Fibroblast of villous mesenchyme (primary cell): ENCODE measurements at places on chromosomes 11 and 22.

- peak; percentile 88 for DNase-seq
Observed at GRCh38 chr11:7977232-7977917, 9.8 kb upstream of the EIF3F start.

- DNase-seq = peak; percentile 89
Observed at GRCh38 chr11:112226062-112226830, at the start of gene PTS. PTS (plus strand) TSS chr11:112226428; CDS start chr11:112226444, 16 bp downstream.

DNA sequence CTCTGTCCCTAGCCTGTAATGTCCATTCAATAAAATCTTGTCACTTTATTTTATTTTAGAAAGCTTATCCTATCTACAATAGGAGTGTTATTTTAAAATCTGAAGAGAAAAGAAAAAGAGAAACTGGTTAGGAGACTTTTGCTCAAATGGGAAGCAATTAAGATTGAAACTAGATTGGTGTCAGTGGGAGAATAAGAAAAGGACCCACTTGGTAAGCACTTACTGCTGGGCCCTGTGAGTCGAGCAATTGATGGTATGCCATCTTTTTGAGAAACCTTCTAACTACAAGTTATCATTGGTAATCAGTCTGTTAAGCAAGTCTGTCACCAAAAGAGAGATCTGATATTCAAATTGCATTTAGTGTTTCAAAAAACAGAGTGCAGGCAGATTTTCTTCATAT is 258.4 kb downstream of the GRM5 start:
- DNase-seq = no peak

DNA sequence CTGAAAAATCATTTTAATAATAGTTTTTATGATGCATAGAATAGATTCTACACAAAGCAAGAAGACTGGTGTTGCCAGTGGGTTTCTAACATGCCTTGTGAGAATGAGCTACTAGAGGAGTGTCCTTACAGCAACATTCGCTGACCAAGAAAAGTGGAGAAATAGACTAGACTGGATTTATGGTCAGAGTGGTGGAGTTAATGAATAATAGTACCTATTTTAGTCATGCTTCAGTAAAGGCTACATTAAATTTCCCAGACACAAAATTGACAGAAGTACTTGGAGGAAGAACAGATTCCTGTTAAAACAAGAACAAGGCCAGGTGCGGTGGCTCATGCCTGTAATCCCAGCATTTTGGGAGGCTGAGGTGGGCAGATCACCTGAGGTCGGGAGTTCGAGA is 539.2 kb downstream of the ETS1 start:
- DNase-seq = no peak

DNA sequence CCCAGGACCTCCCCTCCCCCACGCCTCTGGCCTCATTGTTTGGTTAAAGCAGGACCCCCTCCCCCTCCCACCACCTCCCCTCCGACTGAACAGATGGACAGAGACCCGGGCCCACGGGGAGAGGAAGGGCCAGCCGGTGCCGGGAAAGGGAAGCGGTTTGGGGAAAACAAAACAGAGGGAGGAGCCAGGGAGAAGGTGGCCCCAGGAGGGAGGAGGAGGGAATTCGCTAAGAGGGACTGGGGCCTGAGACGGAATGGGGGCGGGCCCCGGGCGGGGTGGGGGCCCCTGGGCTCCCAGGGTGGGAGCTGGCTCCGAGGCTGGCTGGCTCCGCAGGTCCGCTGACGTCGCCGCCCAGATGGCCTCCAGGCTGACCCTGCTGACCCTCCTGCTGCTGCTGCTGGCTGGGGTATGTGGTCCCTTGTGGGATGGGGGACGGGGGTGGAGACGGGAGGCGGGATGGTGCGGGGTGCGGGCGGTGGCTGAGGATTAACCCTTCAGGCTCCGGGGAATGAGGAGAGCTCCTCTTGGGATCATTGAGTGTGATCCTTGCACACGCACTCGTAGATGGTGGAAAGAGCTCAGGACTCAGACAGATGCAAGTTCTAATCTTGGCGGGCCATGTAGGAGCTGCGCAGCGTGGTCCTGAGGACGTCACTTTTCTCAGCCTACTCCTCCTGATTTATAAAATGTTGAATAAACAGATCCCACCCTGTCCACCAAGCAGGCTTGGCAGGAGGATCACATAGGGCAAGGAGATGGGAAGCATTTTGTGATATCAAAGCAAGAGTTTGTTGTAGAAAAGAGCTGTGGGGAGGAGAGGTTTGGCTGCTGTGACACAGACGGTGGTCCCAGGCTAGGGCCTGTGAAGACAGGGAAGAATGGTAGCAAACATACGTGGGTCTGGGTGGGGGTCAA is 688 bp downstream of the SERPING1 start:
- DNase-seq = peak; percentile 76

GRCh38 chr11:85279267-85279666 is 347.9 kb downstream of the DLG2 start:
- DNase-seq = no peak

GRCh38 chr11:115266066-115266639 is 238.1 kb downstream of the CADM1 start:
- no peak for DNase-seq

DNA sequence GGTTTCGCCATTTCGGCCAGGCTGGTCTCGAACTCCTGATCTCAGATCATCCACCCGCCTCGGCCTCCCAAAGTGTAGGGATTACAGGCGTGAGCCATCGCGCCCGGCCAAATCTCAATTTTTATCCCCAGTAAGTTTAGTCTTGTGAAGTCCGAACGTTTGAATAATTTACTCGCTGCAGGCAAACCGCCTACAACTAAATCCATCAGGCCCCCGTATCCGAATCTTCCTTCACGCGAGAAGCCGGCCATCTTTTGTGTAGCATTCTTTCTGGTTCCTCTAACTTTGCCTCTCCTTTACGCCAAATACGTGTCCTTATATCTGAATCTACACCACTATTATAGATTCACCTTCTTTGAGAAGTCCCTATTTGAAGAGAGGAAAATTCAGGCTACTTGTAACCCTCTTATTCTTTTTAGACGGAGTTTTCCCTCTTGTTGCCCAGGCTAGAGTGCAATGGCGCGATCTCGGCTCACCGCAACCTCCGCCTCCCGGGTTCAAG is 581 bp upstream of the EIF3L start:
- peak; percentile 58 for DNase-seq

DNA sequence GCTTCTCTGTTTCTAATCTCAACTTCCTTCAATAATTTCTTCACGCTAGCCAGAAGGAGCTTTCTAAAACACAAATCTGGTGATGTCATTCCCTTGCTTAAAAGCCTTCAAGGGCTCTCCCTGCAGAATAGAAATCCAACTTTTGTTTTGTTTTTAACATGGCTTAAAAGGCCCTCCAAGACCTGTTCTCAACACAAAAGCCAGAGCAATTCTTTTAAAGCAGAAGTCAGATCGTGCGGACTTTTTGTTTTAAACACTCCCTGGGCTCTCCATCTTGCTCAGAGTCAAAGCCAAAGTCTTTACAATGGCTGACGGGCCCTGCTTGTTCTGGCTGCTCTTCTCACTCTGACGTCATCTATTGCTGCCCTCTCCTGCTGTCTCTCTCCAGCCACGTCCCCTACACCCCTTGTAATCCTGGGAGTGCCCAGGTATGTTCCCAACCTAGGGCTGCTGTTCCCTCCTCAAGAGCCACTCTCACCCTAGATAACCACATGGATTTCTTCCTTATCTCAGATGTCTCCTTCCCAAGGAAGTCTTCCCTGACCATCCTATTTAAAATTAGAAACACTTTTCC is 22.5 kb downstream of the TECTA start:
- DNase-seq = no peak

- no peak for DNase-seq
Observed at GRCh38 chr11:89184021-89184420, 6.3 kb downstream of the TYR start.

GRCh38 chr11:70725739-70726138 is 327.4 kb downstream of the CTTN start:
- DNase-seq = no peak

DNA sequence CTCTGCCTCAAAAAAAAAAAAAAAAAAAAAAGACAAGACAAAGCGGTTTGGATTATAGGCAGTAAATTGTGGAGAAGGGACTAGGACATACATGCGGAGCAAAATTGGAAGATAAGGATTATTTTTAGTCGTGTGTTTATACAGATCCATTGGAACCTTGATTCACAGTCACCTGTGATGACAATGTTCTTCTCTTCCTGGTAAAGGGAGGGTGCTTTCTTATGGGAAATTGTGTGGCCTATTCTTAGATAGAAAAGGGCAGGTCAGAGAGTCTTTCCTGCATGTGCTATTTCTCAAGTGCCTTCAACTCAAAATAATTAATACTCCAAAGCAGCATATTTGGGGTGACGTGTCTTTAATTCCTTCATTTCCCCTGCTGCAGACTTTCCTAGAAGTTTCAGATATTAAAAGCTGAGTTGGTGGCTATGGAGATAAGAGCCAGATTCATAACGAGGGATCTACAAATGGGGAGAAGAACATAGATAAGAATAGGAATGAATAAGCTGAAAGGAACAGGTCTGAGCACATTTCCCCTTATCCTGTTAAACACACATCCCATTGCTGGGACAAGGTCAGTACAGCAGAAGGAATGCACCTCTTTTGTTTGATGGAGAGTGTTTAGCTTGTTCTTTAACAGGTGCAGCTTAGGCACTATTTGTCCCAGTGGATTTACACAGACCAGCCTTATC is 22.5 kb downstream of the GSTT2B start:
- no peak for DNase-seq

- no peak for DNase-seq
Observed at GRCh38 chr11:115499241-115499799, 4.9 kb downstream of the CADM1 start.

- DNase-seq = no peak
Observed at GRCh38 chr11:18768472-18768901, 23.1 kb downstream of the PTPN5 start.

DNA sequence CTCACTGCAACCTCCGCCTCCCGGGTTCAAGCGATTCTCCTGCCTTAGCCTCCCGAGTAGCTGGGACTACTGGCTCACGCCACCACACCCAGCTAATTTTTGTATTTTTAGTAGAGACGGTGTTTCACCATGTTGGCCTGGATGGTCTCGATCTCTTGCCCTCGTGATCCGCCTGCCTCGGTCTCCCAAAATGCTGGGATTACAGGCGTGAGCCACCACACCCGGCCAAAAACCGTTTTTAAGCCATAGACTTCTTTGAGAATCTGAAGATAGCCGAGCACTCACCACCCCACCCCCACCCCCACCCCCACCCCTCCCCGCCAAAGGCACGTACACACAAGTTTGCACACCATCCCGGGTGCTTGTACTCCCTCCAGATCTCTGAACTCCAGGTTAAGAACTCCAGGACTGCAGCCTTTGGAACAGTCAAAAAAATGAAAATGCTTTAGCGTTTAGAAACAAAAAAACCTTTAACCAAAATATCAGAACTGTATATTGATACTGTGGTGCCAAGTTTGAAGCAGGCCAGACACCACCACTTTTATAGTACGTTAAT is 1.5 kb downstream of the CRKL start:
- no peak for DNase-seq

DNA sequence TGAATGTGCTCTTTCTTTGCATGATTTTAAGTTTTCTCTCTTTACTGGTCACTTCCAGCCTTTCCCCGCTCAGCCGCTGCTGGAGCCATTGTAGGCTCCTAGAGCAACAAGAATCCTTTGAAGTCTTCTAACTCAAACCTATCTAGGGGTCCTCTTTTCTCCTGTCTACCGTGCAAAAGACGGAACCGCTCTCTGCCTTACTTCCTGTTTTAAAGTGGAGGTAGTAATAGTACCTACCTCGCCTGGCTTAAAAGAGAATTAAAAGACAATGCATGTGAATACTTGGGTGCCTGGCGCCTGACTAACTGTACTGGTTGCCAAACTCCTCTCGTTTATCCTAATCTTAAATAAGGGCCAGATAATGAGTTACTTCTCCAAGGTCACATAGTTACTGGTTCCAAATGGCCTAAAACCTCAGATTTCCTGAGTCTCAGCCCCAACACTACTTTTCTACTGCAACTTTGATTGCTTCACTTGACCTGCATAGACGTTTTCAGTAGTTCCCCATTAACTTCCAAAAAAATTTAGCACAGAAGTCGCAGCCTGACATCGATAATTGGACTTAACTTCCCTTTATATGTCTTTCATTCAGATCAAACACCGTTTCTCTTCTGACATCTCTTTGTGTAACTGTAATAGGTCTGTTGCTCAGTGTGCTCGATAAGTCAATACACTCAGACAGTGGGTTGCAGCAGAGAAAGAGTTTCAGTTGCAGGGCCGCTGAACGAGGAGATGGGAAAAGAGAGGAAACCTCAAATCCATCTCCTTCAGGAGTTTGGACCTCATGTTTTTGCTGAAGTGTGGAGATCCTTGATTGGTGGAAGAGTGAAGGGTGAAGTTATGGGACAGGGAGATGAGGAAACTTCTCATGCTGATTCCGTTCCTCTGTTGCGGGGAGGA is 891 bp downstream of the SAMM50 start:
- peak; percentile 21 for DNase-seq

- no peak for DNase-seq
Observed at GRCh38 chr22:22045571-22046335, 63.2 kb upstream of the TOP3B start.

DNA sequence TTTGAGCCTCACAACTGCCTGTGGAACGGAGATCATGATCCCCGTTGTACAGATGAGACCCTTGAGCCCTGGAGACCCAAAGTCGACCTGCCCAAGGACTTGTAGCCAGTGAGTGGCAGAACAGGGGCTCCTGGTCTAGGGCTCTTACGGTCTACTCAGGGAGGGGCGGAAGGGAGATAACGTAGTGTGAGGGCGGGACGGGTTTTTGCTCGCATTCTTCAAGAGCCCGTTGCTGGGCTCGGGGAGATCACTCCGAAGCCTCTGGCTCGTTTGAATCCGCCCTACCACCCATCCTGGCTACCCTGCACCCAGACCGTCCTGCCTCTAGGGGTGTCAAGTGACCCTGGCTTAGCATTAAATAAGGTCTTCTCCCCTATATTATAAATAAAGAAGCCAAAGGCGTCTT is 639 bp downstream of the CRY2 start:
- DNase-seq = peak; percentile 80

- no peak for DNase-seq
Observed at GRCh38 chr11:120771551-120772060, 252.3 kb upstream of the TBCEL start.

GRCh38 chr11:121435551-121436511 is 16.3 kb upstream of the SORL1 start:
- no peak for DNase-seq

DNA sequence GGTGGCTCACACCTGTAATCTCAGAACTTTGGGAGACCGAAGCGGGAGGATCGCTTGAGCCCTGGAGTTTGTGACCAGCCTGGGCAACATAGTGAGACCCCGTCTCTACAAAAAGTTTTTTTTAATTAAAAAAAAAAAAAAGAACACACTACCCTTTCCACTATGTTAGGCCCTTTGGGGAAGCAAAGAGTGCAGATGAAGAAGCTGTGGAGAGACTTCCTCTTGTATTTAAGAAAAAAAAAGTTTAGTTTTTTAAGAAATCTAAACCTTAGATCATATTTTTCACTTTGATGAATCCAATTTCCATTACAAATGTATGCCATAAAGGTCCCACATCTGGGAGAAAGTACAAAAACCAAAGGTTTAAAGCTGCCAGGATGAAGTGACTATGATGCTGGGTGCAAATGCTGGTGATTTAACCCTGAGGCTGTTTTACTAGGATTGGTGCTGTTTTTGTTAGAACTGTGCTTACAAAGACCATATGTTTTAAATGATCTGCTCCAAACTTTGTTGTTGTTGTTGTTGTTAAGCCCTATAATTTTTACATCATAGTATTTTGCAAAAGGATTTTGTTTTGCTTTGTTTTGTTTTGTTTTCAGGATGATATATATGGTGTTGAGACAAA is 28.9 kb upstream of the ACER3 start:
- peak; percentile 48 for DNase-seq

- DNase-seq = no peak
Observed at GRCh38 chr11:130937051-130937450, 20.8 kb upstream of the SNX19 start.
